AG09309 (cell line): ENCODE measurements at places on chromosomes 6 and 20.

- DNase-seq, result no peak
These were observed 32.1 kb upstream of the CCN6 start for GRCh38 chr6:112021691-112022310.

DNA sequence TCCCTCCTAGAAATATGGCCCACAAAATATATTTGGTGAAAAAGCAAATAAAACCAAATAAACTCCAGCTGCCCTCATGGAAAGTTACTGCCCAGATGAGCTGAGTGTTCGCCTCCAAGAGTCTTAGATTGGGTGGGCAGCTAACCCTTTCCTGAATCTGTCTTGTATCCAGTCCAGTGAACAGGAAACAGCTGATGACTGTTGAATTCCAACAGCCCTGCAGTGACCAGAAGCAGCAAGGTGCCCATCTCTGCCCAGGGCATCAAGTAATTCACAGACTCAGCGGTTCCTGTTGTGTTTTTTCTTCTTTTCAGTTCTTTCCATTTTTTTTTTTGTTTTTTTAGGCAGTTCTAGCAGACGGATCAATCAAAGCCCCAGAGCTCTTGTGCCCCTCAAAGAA lies 199.2 kb downstream of the UBE3D start:
- no peak for DNase-seq

DNA sequence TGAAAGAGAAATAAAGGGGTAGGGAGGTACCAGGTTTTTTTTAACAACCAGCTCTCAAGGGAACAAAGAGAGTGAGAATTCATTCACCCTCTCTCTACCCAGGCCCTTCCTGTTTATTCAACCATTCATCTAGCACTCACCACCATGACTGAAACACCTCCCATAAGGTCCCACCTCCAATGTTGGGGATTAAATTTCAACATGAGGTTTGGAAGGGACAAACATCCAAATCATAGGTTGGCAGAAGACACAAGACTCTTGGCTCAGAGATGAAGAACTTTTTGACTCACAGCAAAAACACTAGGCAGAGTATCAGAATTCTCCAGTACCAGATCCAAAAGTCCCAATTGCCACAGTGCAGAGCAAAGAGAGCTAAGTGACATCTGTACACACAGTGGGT lies 186.3 kb downstream of the EDN1 start:
- no peak for DNase-seq

DNA sequence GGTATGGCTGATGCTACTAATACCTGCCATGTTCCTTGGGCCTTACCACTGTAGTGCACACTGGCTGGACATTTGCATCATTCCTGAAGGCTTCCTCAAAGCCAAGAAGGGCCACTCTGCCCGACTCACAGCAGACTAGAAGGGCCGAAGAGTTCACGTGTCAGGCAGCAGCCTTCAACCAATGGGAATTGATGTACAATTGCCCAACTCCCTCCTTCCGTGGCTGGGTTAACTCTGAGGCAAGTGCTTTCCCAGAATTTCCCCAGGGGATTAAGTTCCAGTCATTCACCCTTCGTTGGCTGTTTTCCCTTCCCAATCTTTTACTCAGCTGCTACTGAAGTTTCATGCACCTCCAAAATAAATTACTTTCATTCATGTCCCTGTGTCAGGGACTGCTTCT lies 29.8 kb downstream of the PSMB9 start:
- DNase-seq, result peak; percentile 65

DNA sequence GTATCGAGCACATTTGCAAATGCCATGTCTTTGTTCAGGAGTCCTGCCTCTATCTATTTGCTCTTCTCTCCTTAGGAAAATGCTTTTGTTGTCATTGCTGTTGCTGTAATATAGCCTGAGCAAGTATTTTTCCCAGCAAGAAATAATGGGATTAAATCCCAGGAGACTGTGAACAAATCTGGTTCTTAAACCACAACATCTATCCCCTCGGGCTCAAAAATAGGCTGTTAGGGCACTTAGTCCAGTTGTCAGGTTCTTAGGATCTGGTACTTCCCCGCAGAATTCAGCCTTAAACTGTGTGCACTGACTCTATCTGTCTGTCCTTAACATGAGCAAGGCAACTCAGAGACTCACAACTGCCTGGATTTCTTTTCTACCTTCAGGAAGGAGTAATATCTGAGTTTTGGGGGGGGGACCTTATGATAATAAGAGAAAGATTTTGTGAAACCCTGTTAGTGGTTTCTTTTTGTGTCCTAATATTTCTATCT lies 437.5 kb downstream of the HTR1B start:
- DNase-seq, result no peak

DNA sequence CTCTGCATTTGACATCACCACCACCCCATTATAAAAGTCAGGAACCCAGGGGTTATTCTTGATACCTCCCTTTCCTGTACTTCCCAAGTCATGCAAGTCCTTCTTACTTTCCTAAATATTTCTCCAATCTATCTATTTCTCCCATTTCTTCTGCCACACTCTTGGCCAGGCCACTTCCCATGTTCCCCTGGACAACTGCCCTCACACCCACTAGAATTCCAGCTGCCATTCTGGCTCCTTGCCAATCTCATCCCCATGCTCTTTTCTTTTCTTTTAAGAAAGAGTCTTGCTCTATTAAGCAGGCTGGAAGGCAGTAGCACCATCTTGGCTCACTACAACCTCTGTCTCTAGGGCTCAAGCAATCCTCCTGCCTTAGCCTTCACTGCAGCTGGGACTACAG lies 15.2 kb downstream of the DEFB132 start:
- DNase-seq, result no peak

DNA sequence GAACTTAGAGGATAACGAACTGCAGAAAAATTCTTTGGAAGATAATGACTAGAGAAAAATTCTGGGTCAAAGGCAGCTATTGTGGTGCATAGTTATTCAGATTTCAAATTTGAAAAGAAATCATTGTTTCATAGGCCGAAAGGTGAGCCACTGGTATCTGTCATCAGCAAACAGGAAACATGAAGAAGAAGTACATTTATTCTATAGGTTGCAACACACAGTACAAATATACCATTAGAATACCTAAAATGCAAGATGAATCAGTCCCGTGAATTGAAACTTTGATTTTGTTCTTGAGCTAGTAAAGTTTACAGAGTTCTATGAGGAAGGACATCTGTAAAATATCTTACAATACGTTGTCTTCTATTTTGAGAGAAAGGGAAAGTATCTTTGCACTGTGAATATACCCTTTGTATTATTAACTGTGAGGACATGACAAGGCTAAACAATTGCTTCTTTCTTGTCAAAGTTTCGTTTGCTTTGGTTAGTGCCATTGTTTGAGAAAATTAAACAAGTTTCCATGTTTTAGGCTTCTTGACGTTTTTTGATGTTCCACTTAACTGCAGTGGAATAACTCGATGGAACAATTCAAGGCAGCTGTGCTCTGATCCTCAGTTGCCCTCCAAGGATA lies 84.7 kb downstream of the HDGFL1 start:
- DNase-seq, result no peak

- DNase-seq, result no peak
These were observed 4.2 kb downstream of the PPP2R5D start for GRCh38 chr6:42988486-42989020.

DNA sequence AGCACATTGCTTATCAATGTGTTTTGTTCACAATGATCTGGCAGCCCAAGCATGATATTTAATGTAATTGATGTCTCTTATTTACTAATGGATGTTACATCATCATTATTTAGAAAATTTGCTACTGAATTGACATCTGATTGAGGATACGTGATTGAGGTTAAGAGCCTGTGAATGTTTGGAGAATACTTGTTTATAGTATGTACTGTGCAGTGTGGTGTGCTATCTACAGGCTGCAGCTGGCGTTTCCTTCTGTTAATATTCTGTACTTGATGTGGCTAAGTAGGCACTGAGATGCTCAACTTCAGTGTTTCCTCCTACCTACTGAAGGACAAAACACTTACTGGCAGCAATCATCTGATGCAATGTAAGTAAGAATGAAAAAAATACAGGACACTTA lies 709.6 kb upstream of the FLRT3 start:
- no peak for DNase-seq

GRCh38 chr20:12198281-12198680 lies 280.6 kb downstream of the BTBD3 start:
- no peak for DNase-seq

DNA sequence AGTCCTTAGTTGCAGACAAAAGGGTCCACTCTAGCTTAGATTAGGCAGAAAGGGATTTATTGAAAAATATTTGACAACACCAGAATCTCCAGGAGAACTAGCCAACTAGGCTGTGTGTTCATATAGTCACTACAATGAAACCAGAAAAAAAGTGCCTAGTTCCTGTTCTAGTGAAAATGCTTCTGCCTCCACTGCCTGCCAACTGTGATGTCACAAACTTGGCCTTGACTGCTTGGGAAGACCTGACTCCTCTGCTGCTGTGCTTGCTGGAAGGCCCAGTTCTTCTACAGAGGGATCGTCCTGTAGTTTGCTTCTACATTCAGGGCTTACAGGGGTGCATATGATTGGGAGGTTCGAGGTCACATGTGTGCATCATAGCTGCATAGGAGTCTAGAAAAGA lies 40.3 kb upstream of the XRN2 start:
- DNase-seq, result no peak

GRCh38 chr6:11224252-11224965 lies 8.1 kb downstream of the NEDD9 start:
- no peak for DNase-seq

DNA sequence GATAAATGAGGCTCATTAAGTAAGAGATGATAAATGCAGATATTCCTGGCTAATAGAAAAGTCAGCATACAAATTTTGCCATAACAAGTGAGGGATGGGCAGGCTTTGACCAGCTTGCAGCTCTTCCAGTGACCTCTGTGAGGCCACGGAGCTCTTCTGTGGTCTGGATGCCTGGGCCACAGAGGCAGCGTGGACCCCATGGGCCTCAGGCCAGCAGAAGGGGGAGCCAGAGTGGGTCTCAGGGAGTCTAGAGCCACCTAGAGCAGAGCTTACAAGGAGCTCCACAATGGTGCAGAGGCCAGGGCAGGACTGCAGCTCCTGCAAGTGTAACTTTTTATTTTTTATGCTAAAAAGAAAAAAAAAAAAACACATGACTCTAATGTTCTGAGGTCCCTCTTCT lies 165.1 kb downstream of the ARID1B start:
- no peak for DNase-seq

GRCh38 chr20:5216663-5217062 lies 89.9 kb downstream of the CDS2 start:
- no peak for DNase-seq

GRCh38 chr6:169991031-169991390 lies 239.6 kb downstream of the ERMARD start:
- no peak for DNase-seq

DNA sequence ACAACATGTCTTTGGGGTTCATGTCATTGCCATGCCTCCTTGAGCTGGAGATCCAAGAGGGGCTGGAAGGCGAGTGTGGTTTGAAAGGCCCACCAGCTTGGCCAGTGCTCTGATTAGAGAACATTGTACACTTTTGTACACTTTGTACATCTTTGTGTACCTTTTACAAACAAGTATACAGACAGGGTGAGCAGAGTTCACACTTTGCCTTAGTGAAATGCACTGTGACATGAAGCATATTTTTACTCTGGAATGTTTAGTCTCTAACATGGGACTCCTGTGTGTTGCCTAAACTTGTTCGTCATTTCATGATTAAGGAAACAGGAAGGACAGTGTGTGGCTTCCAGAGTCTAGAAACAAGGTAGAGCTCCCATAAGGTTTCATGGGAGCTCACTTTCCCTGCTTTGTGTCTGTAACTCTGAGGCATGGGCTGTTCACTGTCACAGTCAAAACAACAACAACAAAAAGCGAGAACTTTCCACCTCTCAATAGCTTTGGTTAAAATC lies 225.8 kb upstream of the SOX4 start:
- no peak for DNase-seq

DNA sequence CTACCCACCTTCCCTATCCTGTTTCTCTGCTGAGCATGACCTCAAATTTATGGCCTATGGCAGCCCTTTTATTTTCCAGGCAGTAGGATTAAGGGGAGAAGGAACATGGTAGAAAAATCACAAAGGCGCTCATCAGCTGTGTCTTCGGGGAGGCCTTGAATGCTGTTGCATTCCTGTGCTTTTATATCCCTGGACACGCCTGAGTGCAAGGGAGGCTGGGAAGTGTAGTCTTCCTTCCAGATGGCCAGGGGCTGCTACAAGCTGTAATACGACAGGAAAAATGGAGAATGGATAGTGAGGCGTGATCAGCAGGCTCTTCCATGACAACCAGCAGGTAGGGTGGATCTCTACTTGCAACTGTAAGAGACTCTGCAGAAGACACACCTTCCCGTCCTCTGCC lies 210.9 kb upstream of the GGTLC1 start:
- DNase-seq, result no peak

GRCh38 chr6:118042855-118043254 lies 135.8 kb downstream of the SLC35F1 start:
- no peak for DNase-seq

DNA sequence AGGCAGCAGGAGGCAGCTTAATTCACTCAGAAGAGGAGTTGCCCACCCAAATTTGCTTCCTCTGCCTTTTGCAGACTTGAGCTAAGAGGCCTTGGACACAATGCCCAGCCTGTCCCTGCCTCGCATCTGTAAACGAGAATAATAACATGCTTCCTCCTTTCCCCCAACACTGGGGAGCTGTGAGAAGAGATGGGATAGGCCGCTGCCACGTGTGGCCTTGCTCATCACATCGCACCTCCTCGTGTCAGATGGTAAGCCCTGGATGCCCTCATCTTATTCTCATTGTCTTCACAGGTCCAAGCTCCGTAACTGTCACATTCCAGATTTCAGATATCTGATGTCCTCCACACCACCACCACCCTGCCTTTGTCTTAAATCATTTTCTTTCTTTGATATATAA lies 13.1 kb upstream of the TUBB2B start:
- no peak for DNase-seq

GRCh38 chr6:131791476-131791875 lies 16.3 kb upstream of the ENPP1 start:
- no peak for DNase-seq

DNA sequence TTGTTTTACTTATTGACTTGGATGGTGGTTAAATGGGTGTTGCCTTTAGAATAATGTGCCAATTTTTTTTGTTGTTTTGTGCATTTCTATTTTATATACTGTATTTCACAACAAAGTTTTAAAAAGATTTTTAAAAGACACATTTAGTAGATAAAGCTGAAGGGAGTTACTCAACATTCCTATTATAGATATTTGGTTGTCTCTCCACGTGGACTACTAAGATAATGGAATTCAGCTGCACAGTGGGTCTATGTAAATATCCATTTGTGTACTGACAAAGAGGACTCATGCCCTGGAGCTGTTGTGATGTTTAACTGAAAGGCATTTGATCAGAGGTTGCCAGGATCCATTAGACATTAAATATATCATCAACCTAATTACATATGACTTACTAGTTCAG lies 23.2 kb upstream of the FAM135A start:
- no peak for DNase-seq

- no peak for DNase-seq
These were observed 66.5 kb upstream of the PIM1 start for GRCh38 chr6:37103169-37104039.

- no peak for DNase-seq
These were observed 306.1 kb upstream of the FLRT3 start for GRCh38 chr20:14643556-14643955.
